ENCODE measurements at places on chromosomes 6 and 20. TPM values are rescaled to one million over a fixed set of nuclear protein-coding genes. Genes with fewer than 3 reads are reported as not detected.

The SCAND1 gene
- total RNA-seq: 100 TPM

The SAPCD1 gene
- total RNA-seq: 0.92 TPM

The LST1 gene
- 13.0 TPM for total RNA-seq

The ANGPT4 gene
- not detected for total RNA-seq

The CST4 gene
- total RNA-seq: not detected

The ATP6V1G2 gene
- total RNA-seq: 3.0 TPM

The C2 gene
- total RNA-seq: 1.1 TPM

The PRKN gene
- total RNA-seq: 3.4 TPM

The ATF6B gene
- total RNA-seq: 69.3 TPM

The ISM1 gene
- total RNA-seq: 0.28 TPM

The TPD52L1 gene
- total RNA-seq: not detected

The LATS1 gene
- total RNA-seq: 37.2 TPM

The HLA-DRB5 gene
- 10.1 TPM for total RNA-seq

The AIF1 gene
- 76.5 TPM for total RNA-seq

The FAM229B gene
- 3.1 TPM for total RNA-seq

The RIMS4 gene
- total RNA-seq: not detected

The TPX2 gene
- 0.62 TPM for total RNA-seq

The THBD gene
- 0.14 TPM for total RNA-seq

The IP6K3 gene
- not detected for total RNA-seq

The GGTLC1 gene
- not detected for total RNA-seq

The PET117 gene
- total RNA-seq: 15.3 TPM

The PREX1 gene
- total RNA-seq: 117 TPM

The PHF10 gene
- total RNA-seq: 85.4 TPM

The HLA-G gene
- total RNA-seq: 7.2 TPM

The PRL gene
- total RNA-seq: 0.50 TPM

The GLP1R gene
- total RNA-seq: not detected

The KIFC1 gene
- total RNA-seq: 2.1 TPM
